ENCODE measurements at places on chromosomes 2 and 18. TPM values are rescaled to one million over a fixed set of nuclear protein-coding genes. Genes with fewer than 3 reads are reported as not detected.

UPP2 gene
- polyA plus RNA-seq: 11.2 TPM

ZBTB7C gene
- 12.8 TPM for polyA plus RNA-seq

GRCh38 chr2:75065402-75066008 lies 107.1 kb downstream of the POLE4 start:
- no peak for DNase-seq

- DNase-seq: no peak
Observed at GRCh38 chr2:33008716-33009115, 62.0 kb downstream of the LTBP1 start.

- DNase-seq: no peak
Observed at GRCh38 chr18:55433648-55434047, 154.3 kb downstream of the TCF4 start.
